ENCODE measurements at places on chromosomes 2 and 18.
A peak's percentile ranks its signal among the peaks of the same experiment; 100 is the strongest.

DNA sequence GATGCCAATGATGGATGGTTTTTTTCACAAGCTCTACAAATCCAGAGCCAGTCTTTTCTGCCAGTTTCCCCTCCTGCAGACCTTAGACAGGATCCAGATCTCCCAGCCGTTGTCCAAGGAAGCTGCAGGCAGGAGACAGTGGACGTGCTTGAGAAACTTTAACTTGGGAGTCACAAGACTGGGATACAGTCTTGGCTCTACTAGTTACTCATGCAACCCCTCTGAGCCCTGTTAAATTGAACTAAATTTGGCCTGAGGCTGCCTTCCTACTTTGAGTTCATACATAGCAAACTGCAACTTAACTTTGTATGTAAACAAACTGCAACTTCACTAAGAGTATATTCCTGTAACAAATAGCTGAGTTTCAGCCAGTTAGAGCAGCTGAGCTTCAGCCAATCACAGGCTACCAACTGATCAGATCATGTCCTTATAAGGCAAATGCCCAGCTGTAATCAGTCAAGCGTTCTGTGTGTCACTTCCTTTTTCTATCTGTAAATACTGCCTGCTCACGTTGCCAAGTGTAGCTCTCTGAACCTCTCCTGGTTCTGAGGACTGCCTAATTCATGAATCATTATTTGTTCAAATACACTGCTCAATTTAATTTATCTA is 140.9 kb downstream of the CAPN13 start:
- peak; percentile 12 for DNase-seq

- peak; percentile 47 for DNase-seq
These were observed 69.5 kb upstream of the PSMD14 start for GRCh38 chr2:161238560-161239325.

DNA sequence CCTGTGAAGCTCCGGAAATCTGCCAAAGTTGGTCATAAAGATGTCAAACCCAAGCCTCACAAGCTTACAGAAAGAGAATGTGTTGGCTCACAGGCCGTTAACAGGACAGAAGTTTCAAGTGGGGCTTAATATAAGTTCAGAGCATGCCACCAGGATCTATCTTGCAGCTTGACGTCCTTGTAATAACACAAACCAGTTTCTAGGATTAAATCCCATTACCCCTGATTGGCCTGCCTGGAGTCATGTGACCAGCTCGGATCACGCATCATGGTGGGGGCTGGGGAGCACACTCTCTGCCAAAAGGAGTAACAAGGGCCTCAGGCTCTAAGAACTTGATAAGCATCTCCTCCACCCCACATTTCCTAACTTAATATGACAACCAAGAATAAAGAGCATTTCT is 38.9 kb upstream of the SCG2 start:
- no peak for DNase-seq

DNA sequence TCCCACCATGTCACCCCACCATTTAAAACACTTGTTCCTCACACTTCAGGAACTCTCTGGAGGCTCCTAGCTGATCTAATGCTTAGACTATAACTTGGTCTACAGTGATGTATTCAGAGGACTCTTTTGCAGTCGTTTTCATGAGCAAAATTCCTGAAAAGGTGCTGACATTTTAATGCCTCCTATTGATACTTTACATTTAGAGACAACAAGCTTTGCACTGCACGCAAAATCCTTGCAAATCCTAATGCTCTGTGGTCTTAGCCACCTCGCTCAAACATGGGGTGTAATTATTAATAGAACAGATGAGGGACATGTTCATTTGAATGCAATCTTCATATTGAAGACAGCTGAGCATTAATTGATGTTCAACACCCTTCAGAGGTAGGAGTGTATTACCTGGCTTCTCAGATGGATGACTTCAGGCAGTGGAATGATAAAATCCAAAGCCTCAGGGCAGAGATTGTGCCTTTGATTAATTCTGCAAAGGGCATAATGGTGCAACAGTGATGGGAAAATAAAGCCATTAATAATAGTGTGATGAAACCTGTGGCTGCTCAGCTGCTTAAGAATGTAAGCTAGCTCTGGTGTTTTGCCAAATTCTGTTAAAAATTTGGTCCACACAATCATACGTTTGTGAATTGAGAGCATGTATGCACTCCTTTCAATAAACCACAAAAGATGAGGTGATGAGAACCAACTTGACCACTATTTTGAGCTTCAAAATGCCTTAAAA is 5.4 kb downstream of the CTAGE1 start:
- no peak for DNase-seq

GRCh38 chr2:10513201-10513600 is 65.1 kb upstream of the ODC1 start:
- no peak for DNase-seq

DNA sequence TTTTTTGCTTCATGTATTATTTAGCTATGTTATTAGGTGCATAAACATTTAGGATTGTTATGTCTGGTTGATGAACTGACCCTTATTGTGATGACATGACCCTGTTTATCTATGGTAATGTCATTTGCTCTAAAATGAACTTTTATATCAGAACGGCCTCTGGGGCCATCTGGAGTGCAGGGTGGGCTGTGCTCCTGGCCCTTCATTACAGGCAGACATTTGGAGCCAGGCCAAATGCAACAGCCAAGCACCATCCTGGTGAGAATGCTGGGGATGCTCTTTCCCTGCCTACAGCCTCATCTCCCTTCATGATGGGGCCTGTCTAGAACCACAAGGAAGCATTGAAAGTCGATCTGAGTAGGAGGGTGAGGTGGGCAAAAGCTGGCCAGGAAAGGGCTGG is 38.0 kb downstream of the HJURP start:
- no peak for DNase-seq

DNA sequence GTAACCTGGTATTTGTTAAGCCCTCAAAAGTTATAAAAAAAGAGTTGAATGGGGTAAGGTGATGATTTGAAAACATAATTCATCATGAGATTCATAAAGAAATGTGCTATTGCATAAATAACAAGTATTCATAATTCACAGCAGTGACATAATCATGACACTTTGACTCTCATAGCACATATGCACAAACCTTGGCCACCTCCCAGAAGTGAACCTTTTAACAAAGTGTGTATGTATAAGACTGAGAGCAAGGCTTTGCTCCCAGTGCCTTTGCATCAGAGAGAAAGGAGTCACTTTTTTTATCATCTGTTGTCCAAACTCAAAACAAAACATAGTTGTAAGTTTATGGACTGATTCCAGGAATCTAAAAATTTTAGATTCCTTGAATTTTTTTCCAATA is 15.0 kb upstream of the HTR2B start:
- no peak for DNase-seq

DNA sequence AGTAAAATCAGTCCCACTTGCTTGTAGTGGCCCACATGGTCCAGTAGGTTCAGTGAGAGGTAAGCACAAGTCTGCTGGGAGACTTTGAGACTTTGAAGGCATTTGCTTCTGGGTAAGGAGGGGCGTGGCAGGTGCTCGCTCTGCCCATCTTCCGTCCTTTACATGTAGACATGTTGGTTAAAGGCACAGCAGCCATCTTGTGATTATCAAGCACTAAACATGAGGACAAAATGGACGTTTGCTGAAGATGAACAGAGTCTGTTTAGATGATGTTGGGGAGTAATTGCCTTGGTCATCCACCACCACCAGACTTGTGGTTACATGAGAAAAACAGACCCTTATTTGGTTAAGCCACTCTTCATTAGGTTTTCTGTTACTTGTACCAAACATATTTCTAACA is 252.8 kb upstream of the PARD3B start:
- DNase-seq = no peak

DNA sequence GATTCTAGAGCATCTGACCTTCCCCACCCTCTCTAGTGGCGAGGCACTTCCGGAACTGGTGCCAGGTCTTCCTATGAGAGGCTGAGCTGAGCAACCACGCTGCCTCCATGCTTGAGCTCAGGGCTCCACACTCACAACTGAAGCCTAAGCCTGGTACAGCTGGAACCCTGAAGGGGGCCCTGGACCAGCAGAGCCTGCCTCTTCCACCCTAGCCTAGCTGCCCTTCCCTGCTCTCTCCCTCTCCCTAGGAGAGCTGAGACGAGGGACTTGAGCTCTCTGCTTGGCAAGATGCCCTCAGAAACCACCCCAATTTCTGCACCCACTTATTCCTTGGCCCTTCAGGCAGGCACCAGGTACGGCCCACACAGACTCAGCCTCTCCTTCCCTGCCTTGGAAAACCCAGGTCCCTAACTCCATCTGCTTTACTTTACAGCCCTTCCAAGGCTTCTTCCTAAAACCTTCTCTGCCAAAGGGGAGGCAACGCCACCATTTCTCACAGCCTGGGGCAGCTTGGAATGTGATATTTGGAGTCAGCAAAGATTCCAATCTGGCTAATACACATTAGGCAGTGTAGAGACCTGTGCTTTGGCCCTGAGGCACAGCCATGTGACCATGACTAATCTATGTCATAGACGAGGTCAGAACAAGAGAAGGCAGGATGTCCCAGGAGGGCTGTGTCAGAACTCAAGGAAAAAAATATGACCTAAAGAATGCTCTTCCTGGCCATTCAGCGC is 18.8 kb downstream of the COX7A2L start:
- no peak for DNase-seq

- DNase-seq = no peak
These were observed 34.5 kb upstream of the CTAGE1 start for GRCh38 chr18:22452226-22452668.

GRCh38 chr18:37006742-37007141 is 177.8 kb downstream of the KIAA1328 start:
- no peak for DNase-seq

- DNase-seq = no peak
These were observed at the start of gene SMAD7 for GRCh38 chr18:48950536-48951447. SMAD7 (minus strand) TSS chr18:48950965; CDS start chr18:48950424, 541 bp downstream.

GRCh38 chr2:181882246-181883020 is 9.1 kb upstream of the ITPRID2 start:
- DNase-seq = no peak

DNA sequence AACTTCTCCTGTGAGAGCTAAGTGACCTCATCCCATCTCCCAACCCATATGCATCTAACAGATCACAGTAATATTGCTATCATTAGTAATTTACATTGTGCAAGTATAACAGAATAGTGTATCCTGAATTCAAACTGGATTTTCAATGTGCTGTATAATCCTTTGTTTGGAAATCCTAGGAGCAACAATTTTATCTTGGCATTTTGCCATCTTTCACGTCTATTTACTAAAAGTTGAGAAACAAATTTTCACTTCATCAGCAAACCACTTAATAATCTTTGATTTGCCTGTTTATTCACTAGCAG is 3.8 kb downstream of the HNRNPLL start:
- DNase-seq = peak; percentile 29

- no peak for DNase-seq
These were observed 100.4 kb upstream of the REG3A start for GRCh38 chr2:79259959-79260358.

DNA sequence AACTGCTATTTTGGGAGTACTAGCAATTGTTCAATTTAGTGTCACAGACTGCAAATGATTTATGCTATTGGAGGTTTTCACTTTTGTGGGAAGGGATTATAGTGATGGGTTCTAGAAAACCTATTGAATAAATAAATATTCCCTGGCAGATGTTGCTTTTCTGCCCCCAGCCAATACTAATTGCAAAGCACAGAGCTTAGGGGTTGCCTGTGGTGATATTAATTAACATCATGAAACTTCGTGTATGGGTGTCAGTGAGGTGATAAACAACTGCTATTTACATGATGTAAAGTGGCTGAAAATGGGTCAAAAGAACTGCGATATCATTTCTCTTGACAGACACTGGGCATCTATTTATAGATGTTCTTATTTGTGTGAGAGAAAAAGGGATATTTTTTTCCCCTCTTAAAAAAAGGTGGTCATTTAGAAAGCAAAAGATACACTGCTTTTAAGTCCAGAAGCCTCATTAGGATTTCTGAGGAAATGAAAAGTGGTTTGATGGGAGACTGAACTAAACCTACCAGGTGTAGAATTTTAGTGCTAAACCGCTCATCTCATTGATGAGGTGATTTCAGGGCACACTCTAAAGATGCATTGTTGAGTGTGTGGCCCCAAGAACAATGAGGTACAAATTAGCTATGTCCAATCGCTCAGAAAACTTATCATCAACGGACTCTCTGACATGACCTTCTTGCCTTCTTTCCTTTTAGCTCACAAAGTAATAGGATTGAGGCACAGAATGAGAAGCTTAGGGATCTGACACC is 116.7 kb upstream of the CHST9 start:
- no peak for DNase-seq
